Stimulated activated naive CD8-positive, alpha-beta T cell treated with anti-CD3 and anti-CD28 coated beads, Interleukin-15, amount 100 ng/mL, for 72 hours (primary cell): ENCODE measurements at places on chromosomes 6 and 20.

GRCh38 chr6:3756546-3756945 is 5.0 kb upstream of the PXDC1 start:
- DNase-seq: no peak

DNA sequence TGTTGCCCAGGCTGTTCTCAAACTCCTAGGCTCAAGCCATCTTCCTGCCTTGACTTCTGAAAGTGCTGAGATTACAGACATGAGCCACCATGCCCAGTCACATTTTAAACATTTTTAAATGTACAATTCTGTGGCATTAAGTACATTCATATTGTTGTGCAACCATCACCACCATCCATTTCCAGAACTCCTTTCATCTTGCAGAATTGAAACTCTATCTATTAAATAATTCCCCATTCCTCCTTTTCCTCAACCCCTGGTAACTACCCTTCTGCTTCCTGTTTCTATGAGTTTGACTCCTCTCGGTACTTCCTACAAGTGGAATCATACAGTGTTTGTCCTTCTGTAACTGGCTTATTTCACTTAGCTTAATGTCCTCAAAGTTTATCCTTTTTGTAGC is 103.8 kb upstream of the NAA20 start:
- DNase-seq: no peak

DNA sequence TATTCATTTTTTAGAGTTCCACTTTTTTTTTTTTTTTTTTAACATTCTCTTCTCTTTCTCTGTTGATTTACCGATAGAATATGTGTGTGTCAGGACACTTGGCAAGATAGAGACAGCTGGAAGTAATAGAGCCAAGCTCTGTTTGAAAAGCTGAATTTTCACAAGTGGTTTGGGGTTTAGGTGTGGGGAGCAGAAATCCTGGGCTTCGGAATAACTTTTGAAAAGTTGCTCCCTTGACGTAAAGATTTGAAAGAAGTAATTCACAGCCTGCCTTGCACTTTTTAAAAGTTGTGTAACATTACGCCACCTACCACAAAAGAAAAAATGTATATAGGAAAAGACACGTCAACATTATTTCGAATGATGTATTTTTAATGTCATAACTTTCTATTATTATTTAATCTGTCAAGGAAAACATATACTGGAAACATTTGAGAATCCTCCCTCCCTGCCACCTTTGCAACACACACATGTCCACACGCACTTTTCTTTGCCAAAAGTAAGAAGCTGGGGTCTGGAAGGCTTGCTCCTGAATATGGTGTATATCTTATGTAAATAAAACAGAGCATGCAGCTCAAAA is 917.9 kb downstream of the KIF16B start:
- no peak for DNase-seq

DNA sequence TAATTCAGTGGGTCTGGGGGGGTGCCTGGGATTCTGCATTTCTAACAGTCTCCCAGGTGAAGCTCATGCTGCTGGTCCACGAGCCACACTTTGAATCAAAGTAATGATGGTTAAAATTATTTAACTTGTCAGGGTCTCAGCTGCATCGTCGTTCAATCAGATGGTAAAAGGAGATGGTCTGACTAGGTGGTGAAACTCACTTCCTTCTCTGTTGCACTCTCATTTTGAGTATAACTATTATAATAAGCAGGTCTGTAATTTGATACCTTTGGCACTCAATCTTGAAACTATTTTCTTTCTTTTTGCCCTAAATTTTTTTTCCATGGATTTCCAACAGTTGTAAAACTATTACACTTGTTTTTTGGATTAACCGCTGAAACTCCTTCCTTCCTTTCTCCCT is 292.5 kb downstream of the FARS2 start:
- no peak for DNase-seq

- DNase-seq: no peak
These were observed 801 bp upstream of the PPARD start for GRCh38 chr6:35341557-35341956.

DNA sequence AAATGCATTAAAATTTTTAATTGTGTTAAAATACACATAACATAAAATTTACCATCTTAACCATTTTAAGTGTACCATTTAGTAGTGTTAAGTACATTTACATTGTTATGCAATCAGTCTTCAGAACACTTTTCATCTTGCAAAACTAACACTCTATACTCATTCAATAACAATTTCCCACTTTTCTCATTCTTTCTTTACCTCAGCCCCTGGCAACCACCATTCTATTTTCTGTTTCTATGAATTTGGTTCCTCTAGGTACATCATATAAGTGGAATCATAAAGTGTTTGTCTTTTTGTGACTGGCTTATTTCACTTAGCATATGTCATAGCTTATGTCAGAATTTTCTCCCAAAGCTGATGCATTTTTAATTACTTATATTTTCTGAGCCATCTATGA is 32.2 kb downstream of the PCMT1 start:
- DNase-seq: no peak

GRCh38 chr6:88626460-88626859 is 337.0 kb downstream of the RNGTT start:
- DNase-seq: no peak
